ENCODE measurements at places on chromosomes 7 and 10.

DNA sequence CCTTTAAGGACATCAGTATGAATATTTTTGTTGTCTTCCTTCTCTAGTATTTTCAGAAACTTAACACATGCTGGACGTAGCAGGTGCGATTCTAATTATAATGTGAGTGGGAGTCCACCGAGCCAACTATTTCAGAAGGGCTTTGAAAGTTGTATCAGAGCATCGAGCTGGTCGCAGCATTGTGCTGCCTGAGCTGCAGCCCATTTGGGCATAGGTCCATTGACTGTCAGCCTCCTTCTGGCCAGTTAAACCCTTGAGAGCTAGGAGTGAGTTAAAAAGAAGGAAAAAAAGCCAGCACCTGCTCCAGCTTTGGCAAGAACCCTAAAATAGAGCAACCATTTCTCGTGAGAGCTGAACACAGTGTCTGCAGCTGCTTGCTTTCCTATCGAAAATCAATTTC, 47.8 kb downstream of the SLC35G1 start:
- no peak for DNase-seq

- DNase-seq = no peak
These were observed 142.9 kb downstream of the EMX2 start for GRCh38 chr10:117685431-117685830.

GRCh38 chr10:89427629-89428028, 13.3 kb downstream of the IFIT5 start:
- DNase-seq = no peak

- peak; percentile 69 for DNase-seq
These were observed 32.4 kb downstream of the CXCL12 start for GRCh38 chr10:44352316-44353127.

DNA sequence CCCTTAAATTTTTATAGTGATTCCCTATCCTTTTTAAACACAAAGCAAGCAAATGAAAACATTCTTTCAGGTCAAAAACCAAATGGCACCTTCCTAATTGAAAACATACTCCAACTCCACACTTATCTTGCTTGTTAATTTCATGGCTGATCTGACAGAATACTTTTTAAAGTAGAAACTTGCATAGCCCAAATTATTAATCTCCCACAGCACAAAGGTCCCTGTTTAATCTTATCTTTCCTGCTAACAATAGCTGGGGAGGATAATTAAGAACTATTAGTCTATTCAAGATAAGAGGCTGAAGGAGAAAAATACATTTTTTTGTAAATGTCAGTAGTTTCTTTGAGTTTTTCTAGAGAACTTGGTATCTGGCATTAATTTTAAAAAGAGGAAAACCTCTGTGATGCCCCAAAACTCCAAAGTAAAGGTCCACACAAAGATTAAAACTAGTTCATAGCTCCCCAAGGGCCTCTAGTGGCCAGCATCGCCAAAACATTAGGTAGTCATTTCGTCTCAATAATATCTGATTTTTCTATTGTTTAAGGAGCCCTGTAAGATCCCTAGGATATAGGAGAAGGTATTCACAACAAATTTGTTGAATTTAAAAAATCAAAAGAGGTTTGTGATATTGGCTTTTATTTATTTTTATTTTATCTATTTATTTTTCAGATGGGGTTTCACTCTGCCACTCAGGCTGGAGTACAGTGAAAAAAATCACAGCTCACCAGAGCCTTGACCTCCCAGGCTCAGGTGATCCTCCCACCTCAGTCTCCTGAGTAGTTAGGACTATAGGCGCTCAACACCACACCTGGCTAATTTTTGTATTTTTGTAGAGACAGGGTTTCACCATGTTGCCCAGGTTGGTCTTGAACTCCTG, 14.7 kb downstream of the CDNF start:
- DNase-seq = peak; percentile 74

- no peak for DNase-seq
These were observed 462.2 kb upstream of the LRRTM3 start for GRCh38 chr10:66463611-66464010.

DNA sequence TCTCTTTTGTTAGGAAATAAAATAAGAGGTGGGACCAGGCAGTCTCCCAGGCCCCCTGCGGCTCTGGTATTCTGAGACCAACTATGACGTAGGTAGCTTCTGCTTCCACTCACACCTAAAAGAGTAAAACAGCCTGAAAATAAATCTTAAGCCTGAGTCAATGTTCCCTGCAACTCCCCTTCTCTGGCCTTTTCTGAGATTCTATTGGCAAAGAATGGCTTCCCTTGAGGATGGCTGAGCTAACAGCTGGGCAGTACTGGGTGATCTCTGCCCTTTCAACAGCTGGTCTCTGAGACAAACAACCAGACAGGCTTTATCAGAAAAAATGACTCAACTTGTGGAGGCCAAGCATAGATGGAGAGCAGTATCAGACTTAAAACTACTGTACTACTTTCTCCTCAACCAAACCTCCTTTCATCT, 58.7 kb downstream of the CREB3L2 start:
- peak; percentile 49 for DNase-seq

- DNase-seq = peak; percentile 84
These were observed 328.9 kb downstream of the RPS24 start for GRCh38 chr10:78362406-78363022.

DNA sequence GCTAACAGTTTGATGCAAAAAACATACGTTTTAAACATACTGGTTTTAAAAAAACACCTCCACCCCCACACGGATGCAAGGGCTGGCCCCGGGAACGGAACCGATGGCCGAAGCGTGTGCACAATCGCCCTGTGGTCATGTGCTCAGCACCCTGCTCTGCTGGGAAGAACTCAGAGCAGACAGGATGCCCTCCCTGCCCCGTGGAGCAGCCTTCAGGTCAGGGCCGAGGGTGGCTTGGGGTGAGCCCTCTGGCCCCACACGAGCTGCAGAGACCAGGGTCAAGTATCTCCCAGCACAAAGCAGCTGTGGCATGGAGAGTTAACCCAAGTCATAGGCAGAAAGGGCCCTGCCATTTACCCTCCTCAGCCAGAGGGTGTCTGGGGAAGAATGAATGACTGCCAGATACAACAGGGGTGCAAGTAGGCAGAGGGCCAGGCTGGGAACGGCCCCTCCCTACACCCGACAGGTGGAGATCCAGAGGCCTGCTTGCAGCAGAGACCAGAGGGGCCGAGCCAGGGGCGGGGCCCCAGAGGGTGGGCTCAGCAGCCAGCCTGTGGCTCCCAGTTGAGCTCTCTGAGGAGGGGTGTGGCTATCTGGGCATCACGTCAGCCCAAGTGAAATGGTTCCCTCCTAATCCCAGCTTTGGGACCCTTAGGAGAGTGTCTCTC, 56.8 kb downstream of the ZRANB1 start:
- no peak for DNase-seq

GRCh38 chr7:5397736-5398135, 25.9 kb downstream of the TNRC18 start:
- DNase-seq = peak; percentile 58

- no peak for DNase-seq
These were observed 122.5 kb upstream of the KLF6 start for GRCh38 chr10:3907514-3907913.

DNA sequence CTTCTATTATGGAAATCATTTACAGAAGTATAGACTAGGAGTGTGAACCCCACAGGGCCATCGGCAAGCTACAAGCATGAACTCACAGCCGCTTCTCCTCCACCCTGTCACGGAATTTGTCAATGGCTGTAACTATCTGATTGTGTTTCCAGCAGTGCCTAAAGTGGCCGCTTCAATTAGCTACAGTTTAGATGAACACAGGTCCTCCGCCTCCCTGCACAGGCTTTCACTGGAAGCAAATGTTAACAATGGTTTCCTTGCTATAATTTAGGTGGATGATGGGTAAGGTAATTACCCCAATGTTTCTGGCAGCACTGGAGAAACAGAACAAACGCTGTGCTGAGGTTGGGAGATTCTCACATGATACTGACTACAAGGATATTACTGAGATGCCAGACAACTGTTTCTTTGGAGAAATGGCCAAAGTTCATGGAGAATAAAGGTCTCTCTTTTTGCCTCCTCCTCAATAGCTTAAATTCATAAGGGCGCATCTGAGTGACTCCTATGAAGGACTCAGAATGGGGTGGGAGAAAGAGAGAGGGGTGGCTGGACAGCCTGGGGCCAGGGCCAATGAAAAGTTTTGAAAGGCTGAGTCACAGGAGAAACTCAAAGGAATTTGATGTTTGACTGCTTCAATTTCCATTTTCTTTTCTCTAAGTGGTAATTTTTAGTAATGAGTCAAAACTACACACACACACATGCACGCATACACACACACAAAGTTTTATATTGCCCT, 78.9 kb downstream of the SVIL start:
- no peak for DNase-seq

GRCh38 chr7:112422842-112423496, 27.3 kb upstream of the IFRD1 start:
- DNase-seq = peak; percentile 88

DNA sequence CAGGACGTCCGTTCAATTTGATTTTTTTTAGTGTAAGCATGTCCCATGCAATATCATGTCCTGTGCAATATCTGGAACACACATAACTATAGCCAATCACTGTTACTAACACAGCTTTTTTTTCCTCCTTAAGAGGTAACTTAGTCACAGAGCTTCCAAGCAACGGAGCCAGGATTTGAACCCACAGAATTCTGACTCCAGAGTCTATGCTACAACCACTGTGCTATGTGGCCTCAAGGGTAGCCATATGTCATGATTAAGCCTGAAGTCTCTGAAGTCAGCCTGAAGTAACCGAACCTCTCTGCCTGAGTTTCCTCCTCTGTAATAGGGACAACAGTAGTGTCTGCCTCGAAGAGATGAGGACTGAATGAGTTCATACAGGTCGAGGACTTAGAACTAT, 42.2 kb upstream of the TCF7L2 start:
- no peak for DNase-seq

GRCh38 chr10:43292755-43293676, 26.2 kb upstream of the RASGEF1A start:
- DNase-seq = peak; percentile 75

GRCh38 chr7:80770061-80770460, 131.6 kb downstream of the CD36 start:
- no peak for DNase-seq

- DNase-seq = peak; percentile 38
These were observed at the start of gene RAB19 for GRCh38 chr7:140403878-140404564. TSS of gene RAB19 (plus strand) at chr7:140404058. CDS start at chr7:140407647, 3,589 bp downstream.

GRCh38 chr7:47153058-47153457, 428.9 kb downstream of the TNS3 start:
- DNase-seq = peak; percentile 64

DNA sequence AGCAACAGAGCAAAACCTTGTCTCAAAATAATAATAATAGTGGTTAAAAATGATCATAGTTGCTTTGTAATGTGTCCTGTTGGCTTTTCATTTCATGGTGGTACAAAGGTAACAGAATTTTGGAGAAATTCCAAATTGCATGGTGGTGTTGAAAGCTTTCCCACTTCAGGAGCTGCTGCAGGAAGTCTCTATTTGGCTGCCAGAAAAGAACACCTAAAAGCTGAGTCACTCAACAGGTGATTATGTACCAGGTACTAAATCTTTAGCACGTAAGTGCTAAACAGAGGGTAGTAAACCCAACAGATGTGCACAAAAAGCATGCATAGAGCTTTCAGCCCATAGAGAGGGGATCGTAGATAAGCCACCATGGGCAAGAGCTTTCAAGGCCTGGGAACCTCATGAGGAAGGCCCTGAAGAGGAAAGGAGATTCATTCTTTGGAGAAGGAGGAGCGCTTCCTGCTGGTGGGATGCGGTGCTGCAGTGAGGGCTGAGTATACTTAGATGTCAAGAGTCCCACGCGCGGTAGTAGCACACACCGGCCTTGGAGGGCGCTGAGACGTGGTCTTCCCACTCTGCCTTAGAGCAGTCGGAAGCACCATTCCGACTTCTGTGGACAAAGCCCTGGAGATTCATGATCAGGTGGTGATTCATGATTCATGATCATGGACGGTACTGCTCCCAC, 118.7 kb downstream of the RALA start:
- DNase-seq = peak; percentile 68

- DNase-seq = no peak
These were observed 247 bp downstream of the PARD3 start for GRCh38 chr10:34814913-34815184.

DNA sequence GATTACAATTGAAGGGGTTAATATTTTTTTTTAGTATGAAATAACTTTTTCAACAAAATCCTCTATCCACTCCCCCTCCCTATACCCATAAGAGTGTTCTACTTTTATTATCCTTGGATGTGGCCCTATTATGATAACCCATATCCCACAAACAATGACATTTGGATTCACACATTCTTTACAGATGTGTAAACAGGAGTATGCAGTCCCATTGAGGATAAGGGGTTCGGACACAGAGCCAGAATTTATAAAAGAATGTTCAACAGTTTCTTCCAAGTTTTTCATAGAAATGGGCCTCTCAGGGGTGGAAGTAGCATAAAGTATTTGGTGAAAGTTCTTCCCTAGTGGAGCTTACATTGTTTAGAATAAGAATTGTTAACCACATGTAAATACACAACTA, 16.1 kb upstream of the PCLO start:
- no peak for DNase-seq

- DNase-seq = no peak
These were observed 552.4 kb upstream of the KCND2 start for GRCh38 chr7:119720541-119720940.

DNA sequence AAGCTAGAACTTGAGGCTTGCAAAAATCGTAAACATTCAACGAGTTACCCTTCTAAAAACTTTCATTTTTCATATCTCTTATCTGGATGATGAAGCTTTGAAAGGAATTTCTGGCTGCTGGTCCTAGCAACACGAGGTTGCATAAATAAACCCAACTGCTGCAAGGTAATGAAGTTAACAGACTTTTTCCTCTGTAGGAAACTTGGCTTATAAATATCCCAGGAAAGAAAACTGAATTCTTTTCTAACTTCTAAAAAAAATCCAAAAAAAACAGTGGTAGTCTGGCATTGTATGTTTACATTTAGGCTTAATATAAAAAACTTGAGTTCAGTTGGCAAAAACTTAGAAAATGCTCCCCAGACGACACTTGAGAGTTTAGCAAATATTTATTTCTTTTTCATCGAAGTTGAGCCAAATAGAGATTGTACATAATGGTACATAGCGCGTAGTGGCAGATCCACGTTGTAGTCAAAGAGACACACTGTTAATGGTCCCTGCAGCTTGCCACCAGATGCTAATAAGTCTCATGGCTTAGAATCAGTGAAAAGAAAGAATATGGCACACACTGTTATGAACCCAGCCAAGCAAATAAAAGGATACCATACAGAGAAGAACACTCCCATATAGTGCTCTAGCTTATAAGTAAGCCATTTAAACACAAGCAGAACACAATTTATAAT, 200.3 kb upstream of the PCLO start:
- no peak for DNase-seq

GRCh38 chr10:87608756-87609155, 50.9 kb upstream of the PAPSS2 start:
- DNase-seq = no peak

DNA sequence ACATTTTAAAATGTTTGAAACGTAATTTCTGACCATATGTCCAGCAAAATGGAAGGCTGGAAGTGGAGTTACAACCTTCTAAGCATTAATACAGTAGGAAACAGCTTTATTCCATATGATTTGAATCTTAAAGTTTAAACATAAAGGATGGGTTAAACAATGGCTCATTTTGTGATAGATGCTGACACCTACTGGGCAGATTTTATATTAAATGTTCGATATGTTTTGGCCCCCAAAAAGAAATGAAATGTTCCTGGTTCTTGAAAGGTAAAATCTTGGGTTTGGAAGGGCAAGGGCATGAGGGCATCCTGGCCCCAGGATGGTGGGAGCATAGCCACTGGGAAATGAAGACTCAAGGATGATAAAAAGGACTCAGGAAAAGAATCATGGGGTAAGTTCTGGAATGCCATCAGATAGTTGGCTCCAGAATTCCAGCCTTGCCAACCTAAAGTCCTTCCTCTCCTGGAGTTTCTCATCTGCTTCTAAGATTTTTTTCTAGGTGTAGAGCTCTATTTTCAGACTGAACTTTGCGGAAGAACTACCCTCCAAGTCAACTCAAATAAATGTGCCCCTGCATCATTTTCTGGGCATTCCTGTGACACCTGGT, 34.6 kb upstream of the SLC35G1 start:
- peak; percentile 39 for DNase-seq

Data from hematopoietic multipotent progenitor cell treated with erythropoietin and hydrocortisone succinate and interleukin-3 and kit ligand, for 4 days (in vitro differentiated cells).